ENCODE measurements at places on chromosomes 3 and 15.

DNA sequence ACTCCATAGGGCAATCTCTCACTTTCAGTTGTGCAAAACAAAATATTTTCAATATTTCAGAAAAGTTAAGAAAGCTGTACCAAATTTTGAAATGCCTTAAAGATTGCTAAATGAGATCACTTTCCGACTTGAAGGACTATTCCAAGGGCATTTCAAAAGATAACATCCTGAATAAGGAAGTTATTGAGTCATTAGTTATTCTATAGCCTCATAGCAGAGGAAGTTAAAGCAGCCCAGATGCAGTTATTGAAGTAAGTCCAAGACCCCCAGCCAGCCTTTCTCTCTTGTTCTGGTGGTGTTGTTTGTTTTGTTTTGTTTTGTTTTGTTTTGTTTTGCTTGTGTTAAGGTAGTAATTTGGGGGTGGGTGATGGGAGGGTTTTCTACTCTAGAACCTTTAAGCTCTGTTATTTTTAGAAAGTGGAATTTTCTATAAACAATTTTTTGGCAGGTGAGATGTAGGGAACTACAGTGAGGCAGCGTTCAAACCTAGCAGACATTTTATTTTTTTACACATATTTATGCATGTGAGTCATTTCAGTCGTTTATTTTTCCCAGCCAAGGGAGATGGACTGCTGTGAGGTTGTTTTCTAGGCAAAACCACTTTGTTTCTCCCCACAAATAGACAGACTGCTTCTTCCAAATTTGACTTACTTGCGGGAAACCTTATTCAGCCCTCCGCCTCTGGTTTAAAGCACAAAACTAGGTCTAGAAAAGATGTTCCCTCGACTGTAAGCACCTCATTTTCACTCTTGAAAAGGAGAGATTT lies 216.3 kb upstream of the ARPP21 start:
- DNase-seq = no peak

GRCh38 chr3:171133337-171133736 lies 106.8 kb upstream of the SLC2A2 start:
- DNase-seq = no peak

GRCh38 chr3:125767641-125768040 lies 172.3 kb upstream of the OSBPL11 start:
- DNase-seq = no peak

DNA sequence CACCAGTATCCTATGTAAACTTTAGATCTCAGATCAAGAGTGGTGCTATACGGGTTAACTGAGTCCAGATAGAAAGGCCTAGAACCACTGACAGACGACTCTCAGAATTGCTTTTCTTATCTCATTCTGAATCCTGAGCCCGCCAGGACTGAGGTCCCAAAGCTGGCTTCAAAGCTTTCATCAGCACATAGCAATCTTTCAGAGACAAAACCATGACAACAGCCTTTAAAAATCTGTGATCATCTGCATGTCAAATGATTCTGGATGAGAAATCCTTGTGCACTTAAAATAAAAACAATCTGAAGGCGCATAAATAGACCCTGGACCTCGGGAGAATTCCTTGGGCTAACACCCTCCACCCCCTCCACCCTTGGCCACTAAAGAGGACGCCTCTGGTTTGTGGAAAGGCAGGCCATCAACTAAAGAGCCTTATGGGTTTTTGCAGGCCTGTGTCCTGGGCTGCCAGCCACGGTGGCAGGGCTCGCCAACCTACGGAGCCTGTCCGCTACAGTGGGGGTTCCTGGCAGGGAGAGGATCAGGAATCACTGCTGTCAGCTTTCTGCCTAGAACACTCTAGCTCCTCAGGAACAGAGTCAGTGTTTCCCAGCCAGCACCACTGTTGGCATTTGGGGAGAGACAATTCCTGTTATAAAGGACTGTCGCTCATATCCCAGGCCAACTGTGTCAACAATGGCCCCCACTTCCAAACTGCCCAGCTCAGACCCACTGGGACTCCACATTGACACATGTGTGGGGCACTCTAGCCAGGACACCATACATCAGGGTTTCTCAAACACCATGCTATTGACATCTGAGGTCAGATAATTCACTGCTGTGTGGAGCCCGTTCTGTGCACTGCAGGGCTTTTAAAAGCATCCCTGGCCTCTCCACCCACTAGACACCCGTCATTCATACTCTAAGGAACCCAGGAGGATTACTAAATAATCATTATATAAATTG lies 20.2 kb downstream of the TLE3 start:
- no peak for DNase-seq

GRCh38 chr3:143306407-143306806 lies 186.8 kb downstream of the CHST2 start:
- DNase-seq = peak; percentile 11

DNA sequence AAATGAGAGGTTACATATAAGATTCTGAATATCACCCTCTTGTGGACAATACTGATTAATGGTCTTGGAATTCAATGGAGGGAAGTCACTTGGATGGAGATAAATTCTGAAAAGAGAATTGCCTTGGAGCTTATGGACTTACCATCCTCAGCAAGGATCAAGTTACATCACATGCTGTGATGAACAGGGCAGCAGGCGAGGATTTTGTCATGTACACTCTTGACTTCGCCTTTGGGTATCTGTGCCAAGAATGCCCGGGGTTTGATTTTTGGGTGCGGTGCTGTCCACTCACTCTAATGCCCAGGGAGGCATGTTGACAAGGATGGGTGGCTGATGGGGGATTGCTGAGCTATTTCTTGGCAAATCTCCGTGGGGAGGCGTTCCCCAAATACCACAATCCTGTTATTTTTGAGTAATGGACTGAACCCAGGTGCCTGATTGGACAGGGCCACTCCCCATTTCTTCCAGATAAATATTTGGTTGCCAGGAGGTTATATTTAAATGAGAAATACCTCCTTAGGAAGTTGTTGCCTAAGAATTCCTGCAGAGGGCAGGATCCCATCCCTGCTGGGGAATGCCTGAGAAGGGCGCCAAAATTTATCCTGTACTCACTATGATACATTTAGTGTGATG lies 96.3 kb downstream of the TPRG1 start:
- no peak for DNase-seq

DNA sequence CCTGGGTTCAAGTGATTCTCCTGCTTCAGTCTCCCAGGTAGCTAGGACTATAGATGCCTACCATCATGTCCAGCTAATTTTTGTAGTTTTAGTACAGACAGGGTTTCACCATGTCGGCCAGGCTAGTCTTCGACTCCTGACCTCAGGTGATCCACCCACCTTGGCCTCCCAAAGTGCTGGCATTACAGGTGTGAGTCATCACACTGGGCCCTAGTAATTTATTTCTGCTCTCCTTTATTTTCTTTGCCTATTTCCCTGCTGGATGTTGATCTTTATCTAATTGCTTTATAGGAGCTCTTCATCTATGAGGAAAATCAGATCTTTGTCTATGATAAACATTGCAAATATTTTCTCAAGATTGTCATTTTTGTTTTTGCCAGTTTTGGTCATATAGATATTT lies 31.7 kb downstream of the UQCC5 start:
- no peak for DNase-seq

DNA sequence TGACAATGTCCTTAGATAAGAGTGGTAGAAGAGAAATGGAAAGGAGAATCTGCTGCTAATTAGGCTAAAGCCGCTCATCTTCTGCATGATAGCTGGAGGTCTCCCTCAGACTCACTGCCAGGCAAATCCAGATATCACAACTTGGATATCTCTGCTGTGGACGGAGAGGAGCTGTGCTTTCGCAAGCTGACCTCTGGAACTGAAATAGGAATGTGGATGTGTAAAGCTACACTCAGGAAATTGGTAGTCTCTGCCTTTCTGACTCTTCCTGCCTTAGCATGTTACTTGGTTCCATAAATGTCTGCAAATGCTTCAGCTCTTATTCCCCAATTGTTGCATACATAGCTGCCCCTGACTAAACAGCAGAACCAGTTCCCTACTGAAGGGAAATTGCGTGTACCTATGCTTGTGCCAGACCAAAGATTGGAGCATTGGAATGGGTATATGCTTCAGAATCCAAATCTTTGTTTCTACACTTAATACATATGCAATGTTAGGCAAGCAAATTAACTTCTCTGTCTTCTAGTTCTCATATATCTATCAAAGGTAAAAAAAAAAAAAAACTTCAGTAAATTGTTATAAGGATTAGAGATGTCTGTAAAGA lies 74.7 kb upstream of the ROBO2 start:
- DNase-seq = no peak

All from NCI-H2029 treated with DMSO at 0.1 percent for 48 hours (cell line).